ENCODE measurements at places on chromosomes 11 and 22.
A peak's percentile ranks its signal among the peaks of the same experiment; 100 is the strongest.

DNA sequence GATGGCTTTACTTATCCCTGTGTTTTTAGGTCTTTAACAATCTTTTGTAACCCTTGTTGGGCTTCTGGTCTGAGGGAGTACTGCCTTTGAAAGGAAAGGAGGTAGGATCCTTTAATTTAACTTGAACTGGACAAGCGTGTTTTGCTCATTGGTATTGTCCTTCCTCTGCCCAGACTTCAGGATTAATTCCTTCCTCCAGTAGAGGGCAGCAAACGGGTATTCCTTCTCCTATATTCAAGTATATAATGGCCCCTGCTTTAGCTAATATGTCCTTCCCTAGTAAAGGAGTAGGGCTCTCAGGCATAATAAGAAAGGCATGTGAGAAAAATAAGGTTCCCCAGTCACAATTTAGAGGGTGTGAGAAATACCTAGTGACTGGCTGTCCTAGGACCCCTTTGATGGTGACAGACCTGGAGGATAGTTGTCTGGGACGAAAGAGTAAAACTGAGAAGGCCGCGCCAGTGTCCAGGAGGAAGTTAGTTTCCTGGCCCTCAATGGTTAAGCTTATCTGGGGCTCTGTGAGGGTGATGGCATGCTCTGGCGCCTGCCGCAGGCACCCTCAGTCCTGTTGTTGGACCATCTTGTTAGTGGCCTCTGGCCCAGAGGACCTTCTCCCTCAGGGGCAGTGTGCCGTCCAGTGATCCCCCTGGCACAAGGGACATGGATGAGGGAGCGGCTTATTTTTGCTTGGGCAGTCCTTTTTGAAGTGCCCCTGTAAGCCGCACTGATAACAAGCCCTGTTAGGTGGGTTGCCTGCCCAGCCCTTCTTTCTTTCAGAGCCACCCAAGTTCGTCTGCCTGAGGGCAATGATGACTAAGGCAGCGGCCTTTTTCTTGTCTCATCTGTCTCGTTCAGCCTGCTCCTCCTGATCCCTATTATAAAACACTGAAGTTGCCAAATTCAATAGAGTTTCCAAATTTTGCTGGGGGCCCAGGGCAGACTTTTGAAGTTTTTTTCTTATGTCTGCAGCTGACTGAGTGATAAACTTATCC lies 51.8 kb downstream of the C11orf71 start:
- DNase-seq, result no peak

- DNase-seq, result peak; percentile 53
Observed at GRCh38 chr22:50673231-50674129, 857 bp downstream of the SHANK3 start.

- no peak for DNase-seq
Observed at GRCh38 chr11:92931746-92932422, 37.6 kb upstream of the MTNR1B start.

DNA sequence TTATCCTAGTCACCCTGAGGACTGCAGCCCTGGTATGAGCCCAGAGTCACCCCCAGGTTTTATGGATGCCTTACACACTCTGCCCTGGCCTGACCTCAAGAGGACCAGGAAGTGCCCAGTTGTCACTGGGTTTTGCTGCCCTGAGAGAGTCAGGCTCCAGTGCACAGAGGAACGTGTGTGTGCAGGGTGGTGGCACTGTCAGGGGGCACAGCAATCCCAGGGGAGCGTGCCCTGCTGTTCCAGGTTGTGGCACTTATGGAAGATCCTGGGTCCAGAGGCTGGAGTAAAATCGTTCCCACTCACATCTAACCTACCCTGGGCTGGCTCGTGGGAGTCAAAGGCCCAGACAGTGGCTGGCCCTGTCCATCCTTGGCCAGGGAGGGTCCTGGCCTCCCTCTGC lies 7.6 kb downstream of the APOBEC3A start:
- DNase-seq, result no peak

- DNase-seq, result no peak
Observed at GRCh38 chr11:103610435-103610834, 426.0 kb upstream of the DDI1 start.

GRCh38 chr22:50432131-50432876 lies 42.5 kb downstream of the SBF1 start:
- DNase-seq, result no peak

DNA sequence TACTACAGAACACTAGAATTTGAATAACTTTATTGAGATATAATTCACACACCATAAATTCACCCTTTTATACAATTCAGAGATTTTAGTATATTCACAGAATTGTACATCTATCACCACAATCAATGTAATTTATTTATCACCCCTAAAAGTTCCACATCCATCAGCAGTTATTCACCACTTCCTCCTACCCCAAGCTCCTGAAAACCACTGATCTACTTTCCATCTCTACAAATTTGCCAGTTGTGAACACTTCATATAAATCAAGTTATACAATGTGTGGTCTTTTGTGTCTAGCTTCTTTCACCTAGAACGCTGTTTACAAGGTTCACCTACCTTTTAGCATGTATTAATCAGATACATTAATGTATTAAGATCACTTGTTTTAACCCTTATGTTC lies 179.6 kb downstream of the TTC28 start:
- no peak for DNase-seq

GRCh38 chr11:110761991-110762390 lies 49.8 kb upstream of the ARHGAP20 start:
- no peak for DNase-seq

- DNase-seq, result no peak
Observed at GRCh38 chr11:68470304-68470811, 9.8 kb downstream of the PPP6R3 start.

- no peak for DNase-seq
Observed at GRCh38 chr11:59012398-59013265, 73.3 kb downstream of the GLYATL1 start.

DNA sequence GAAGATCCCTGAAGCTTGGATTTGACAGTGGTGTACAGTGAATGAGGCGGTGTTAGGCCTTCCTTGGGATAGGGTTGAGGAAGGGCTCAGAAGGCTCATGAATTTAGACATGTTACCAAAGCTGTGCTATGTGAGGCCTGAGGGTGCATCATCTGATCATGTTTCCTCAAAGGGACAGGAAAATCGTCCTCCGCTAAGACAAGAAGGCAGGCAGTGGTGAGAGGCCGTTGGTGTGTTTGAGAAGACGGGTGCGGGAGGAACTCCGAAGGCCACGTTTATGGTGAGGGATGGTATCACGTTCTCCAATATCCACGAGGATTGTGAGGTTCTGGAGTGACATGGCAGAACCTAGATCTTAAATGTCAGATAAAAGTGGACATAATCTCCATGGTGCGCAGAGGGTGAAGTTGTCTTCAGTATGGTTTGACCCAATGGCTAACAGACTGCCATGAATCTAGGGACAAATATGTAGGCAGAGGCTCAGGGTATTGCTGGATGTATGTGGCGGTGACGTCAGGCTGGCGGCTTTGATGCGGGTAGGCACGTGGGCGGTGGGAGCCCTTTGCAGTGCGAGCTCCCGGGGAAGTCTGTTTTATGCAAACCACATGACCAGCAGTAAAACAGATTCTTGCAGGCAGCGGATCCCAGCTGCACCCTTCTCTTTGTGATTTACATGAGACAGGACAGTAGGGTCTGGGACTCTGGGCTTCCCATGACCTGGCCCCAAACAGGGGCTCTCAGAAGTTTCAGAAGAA lies 242.3 kb upstream of the B3GAT1 start:
- no peak for DNase-seq

- DNase-seq, result peak; percentile 94
Observed at GRCh38 chr11:67277231-67277961, 11.1 kb downstream of the GRK2 start.

DNA sequence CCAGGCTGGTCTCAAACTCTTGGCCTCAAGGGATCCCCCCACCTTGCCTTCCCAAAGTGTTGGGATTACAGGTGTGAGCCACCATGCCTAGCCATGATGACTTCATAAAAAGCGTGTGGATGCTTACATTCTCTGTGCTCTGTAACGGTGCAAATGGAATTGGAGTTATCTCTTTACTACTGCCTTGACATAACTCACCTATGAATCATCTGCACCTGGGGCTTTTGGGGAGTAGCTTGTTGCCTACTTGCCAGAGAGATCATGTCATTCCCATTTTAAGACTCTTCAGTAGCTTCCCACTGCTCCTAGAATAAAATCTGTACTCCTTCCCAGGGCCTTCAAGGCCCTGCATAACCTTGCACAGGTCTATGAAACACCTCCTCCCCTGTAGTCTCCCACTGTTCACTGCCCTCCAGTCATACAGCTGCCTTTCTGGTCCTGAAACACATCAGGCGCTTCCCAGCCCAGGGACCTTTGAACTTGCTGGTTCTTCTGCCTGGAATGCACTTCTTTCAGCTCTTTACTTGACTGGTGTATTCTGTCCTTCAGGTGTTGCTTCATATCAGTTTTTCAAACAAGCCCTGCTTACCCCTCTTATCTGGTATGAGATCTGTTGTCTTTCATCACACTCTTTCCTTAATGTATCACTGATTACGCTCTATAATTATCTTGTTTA lies 19.6 kb upstream of the MOGAT2 start:
- DNase-seq, result no peak

- no peak for DNase-seq
Observed at GRCh38 chr22:47192651-47193437, 430.4 kb downstream of the TBC1D22A start.

GRCh38 chr22:44523981-44524759 lies 26.1 kb upstream of the RTL6 start:
- no peak for DNase-seq

DNA sequence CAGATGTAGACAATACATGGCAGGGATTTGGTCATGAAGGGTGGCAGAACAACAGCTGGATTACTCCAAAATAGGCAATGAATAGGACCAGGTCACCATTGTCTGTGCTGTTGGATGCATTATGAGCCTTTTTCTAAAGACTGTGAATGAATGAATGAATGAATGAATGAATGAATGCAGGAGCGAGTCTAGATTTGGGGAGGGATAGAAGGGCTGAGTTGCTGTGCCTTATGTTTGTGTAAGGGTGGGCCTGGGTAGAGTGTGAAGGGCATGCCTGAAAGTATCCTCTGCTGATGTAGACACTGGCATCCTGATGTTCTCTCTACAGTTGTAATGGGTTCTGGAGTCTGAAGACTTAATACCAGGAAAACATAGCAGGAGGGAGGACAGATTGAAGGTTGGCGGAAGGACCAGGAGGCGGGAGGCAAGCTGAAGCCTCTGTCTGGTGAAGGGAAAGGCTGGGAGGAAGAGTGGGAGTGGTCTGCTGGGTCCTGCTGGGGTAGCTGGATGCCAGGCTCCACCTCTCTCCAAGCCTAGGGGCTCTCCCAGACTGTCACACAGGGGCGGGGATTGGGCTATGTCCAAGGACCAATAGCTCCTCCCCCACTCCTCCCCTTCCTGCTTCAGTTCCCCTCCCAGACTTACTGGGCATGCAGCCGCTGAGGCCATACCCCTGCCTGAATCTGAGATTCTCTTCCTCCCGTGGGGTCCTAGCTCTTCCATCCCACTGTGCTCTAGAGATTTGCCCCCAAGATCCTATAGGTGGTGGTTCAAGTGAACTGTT lies 4.8 kb downstream of the TRIM3 start:
- peak; percentile 87 for DNase-seq

DNA sequence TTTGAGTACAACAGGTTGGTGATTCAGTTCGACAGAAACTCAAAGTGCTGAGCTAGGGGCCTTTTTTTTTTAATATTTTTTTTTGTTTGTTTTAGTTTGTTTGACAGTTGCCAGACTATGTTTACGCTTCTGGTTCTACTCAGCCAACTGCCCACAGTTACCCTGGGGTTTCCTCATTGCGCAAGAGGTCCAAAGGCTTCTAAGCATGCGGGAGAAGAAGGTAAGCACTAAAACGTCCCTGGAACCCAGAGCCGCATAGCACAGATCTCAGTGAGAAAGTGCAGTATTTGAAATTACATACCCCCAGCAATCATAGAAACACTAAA lies 649 bp downstream of the PRRG4 start:
- peak; percentile 38 for DNase-seq

DNA sequence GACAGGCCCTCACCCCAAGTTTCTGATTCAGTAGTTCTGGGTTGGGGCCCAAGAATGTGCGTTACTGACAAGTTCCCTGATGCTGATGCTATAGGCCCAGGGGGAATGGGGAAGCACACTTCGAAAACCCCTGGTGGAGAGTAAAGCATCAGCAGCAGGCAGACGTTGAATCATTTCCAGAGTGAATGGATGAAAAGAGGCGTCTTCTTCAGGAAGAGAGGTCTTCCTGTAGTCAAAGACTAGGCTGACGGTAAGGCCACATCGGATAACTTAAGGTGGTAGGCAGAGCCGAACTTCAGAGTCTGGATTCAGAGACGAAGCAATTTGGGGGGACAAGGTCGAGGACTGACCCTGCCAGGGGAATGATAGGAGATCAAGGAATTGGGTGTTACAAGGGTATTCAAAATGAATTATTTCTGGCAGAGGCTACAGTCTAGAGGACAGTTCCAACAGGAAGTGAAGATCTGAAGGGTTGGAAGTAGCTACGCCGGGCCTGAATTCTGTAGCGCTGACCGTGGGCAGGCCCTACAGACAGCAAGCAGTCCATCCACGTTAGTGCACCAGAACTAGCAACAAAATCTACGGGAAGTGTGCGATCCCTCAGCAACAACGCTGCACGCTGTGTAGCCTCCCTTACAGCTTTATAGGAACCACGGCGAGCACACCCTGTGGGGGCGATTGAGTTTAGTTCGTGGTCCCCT lies 862 bp upstream of the CENATAC start:
- DNase-seq, result peak; percentile 76

- DNase-seq, result no peak
Observed at GRCh38 chr11:77063861-77064260, 2.9 kb upstream of the CAPN5 start.

DNA sequence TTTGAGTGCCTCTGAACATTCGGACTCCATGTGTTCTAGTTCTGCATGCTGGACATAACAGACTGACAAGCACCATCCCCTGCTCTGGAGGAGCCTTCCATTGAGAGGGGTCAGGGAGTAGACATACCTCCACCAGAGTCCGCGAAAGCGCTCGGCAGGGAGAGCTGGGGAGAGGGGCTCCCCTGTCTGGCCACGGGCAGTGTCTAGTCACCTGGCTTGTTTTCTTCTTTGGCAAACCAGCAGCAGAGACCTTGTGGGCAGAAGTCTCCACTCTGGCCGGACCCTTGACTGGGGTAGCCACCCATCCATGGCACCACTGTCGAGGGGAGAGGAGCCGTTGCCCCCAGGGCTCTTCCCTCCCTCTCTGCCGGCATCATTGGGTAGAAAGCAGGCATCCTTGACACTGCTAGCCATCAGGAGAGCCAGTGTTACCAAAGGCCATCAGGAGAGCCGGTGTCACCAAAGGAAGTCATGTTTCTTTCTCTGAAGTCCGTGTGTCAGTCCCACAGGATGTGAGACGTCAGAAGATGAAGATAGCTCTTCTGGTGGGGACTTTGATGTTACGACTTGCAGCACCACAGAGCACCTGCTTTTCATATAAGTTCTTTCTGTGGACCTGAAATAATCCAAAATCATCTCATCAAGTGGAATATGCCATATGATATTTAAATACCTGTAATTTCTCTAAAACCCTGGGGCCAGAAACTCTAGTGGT lies 305.6 kb downstream of the TBC1D22A start:
- DNase-seq, result no peak

DNA sequence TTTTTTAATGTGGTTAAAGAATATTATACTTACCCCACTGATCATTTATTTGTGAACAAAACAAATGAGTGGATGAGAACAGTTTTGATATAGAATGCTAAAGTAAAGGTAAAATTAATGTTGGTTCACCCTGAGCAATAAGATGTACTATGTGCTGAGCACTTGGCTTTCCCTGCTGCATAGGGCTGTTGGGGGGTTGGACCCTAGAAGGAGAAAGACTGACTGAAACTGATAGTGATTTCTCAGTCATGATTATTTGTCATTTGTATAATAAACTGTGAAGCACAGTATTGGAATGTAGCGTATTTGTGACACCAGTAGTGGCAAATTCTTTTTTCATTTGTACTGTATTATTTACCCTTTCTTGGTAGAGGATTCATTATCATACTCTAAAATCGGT lies 63.3 kb downstream of the PRMT3 start:
- DNase-seq, result no peak

GRCh38 chr11:13009476-13009920 lies 382 bp downstream of the RASSF10 start:
- DNase-seq, result peak; percentile 38
